ENCODE measurements at places on chromosomes 12 and 14. TPM values are rescaled to one million over a fixed set of nuclear protein-coding genes. Genes with fewer than 3 reads are reported as not detected.
A peak's percentile ranks its signal among the peaks of the same experiment; 100 is the strongest.

Gene PRIMA1
- polyA plus RNA-seq, result not detected

Gene PRICKLE1
- polyA plus RNA-seq, result not detected

Gene LYZ
- polyA plus RNA-seq, result 5.7 TPM

Gene TPH2
- not detected for polyA plus RNA-seq

GRCh38 chr12:19945559-19946435 lies 422.5 kb upstream of the PDE3A start:
- H3K36me3 ChIP-seq, result no peaks in the 10 kb centered on the region
- H3K4me1 ChIP-seq, result no peaks in the 10 kb centered on the region
- no peak for DNase-seq
- H3K27me3 ChIP-seq, result no peaks in the 10 kb centered on the region

DNA sequence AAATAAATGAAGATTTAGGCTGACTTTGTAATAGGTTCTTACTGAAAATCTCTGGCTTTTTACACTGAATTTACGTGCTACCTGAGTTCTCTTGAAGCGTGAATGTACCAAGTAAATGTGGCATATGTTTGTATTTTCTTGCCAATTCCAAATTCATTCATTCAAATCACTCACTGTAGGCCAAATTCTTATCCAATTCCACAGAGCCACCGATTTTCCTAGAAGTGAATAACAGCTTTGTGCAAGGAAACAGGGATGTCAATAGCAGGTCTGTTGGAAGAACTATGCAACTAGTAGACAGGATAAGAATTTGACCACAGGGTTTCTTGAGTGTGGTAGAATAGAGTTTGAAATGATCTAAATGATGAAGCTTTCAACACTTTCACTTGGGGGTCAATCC lies 86.8 kb downstream of the SOX5 start:
- no peaks in the 10 kb centered on the region for H3K27me3 ChIP-seq
- no peaks in the 10 kb centered on the region for H3K4me1 ChIP-seq
- no peak for DNase-seq
- H3K36me3 ChIP-seq, result no peaks in the 10 kb centered on the region
- H3K27ac ChIP-seq, result no peak overlapping the region

DNA sequence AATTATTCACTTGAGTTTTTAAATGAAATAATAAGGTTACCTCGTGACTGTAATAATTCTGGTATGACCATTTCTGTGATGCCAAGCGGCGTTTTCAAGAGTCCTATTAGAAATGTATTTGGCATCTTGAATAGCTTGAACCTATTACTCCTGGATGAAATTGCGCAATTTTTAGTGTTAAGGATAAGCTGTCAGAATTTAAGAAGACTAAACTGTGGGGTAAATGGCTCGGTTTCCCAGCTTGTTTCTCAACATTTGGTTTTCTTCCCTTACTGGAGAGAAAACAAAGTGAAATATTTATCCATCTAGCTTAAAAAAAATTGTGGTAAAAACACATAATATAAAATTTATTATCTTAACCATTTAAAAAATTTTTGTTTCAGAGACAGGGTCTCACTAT lies 26.8 kb downstream of the PCNX1 start:
- no peak for DNase-seq
- no peak overlapping the region for H3K4me3 ChIP-seq
- H3K27me3 ChIP-seq, result no peaks in the 10 kb centered on the region
- peaks cover 34% of the 10 kb centered on the region for H3K4me1 ChIP-seq
- H3K27ac ChIP-seq, result peak overlapping the region; percentile 34

DNA sequence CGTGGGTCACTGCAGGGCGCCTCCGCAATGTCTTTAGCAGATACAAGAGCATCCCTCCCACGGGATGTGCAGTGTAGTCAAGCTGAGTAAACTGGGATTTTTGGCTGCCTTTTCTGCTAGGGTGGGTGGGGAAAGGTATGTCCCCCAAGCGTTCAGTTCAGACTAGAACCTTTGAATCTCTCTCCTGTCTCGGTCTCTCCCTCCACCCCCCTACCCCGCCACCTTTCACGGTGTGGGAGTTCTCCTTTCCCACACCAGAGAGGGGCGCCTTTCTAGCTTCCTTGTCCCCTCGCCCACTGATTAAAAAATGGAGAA lies 525 bp upstream of the FAR2 start:
- no peaks in the 10 kb centered on the region for H3K27me3 ChIP-seq
- H3K4me3 ChIP-seq, result peak overlapping the region; percentile 88
- no peak for DNase-seq
- H3K27ac ChIP-seq, result peak overlapping the region; percentile 37
- no peaks in the 10 kb centered on the region for H3K36me3 ChIP-seq

GRCh38 chr12:54598970-54599369 lies 10.5 kb upstream of the PPP1R1A start:
- no peak overlapping the region for H3K27ac ChIP-seq
- H3K27me3 ChIP-seq, result no peaks in the 10 kb centered on the region
- H3K36me3 ChIP-seq, result no peaks in the 10 kb centered on the region
- DNase-seq, result no peak

DNA sequence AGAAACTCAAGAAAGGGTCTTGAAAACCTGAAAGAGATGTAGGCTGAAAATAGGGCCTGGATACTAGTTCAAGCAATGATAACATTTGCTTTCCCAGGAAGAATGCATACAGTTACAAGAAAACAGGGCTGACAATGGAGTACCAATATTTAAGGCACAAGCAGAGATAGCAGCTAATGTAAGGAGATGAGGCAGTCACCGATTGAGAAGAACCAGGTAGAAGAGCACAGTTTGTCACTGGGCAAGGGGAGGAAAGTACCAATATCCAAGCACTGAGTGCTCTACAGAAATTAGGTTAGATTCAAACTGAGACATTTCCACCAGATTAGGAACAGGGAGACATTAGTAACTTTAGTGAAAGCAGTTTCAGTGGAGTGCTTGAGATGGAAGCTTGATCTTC lies 19.9 kb downstream of the RPS6KA5 start:
- H3K27me3 ChIP-seq, result no peaks in the 10 kb centered on the region
- DNase-seq, result no peak
- no peak overlapping the region for H3K4me3 ChIP-seq
- H3K27ac ChIP-seq, result no peak overlapping the region
- no peaks in the 10 kb centered on the region for H3K4me1 ChIP-seq

GRCh38 chr12:94973221-94973620 lies 30.3 kb downstream of the NDUFA12 start:
- no peak overlapping the region for H3K27ac ChIP-seq
- H3K36me3 ChIP-seq, result peaks cover 25% of the 10 kb centered on the region
- no peak for DNase-seq
- H3K4me3 ChIP-seq, result no peak overlapping the region

GRCh38 chr12:3996322-3996721 lies 123.1 kb upstream of the PARP11 start:
- no peaks in the 10 kb centered on the region for H3K36me3 ChIP-seq
- H3K4me1 ChIP-seq, result peaks cover 11% of the 10 kb centered on the region
- DNase-seq, result no peak
- H3K27ac ChIP-seq, result no peak overlapping the region

DNA sequence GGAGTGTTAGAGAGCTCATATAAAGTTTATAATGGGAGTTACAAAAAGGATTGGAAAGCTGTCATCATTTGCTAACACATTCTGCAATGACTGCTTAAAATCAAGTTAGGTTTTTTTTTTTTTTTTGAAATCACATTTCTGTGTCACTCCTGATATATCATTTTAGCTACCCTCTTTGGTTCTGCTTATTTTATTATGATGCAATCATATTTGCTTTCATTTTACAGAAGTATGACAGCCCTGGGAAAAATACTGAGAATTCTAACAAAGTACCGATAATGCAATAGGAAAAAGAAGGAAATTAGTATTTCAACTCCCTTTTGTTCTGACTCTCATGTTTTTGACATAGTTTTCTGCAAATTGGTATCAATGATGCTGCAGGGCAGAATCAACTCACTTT lies 71.6 kb upstream of the MDGA2 start:
- no peaks in the 10 kb centered on the region for H3K36me3 ChIP-seq
- DNase-seq, result no peak
- H3K27me3 ChIP-seq, result no peaks in the 10 kb centered on the region
- no peaks in the 10 kb centered on the region for H3K4me1 ChIP-seq

DNA sequence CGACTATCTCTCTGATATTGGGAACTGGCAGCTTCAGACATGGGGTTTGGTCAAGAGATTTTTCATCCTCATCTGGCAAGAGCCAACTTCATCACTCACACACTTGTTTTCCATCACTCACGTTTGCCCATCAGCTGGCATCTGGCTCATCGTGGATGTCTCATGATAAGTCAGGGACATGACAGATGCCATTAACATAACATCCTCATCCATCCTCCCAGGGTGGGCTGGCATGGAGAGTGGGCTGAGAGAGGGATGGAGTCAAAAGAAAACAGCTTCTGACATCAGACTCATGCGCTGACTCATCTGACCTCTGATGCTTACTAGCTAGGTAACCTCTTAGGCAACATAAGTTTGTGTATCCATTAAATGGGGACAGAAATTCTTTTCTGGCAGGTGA lies 1.8 kb upstream of the VSX2 start:
- H3K27me3 ChIP-seq, result peaks cover 11% of the 10 kb centered on the region
- no peaks in the 10 kb centered on the region for H3K36me3 ChIP-seq
- H3K4me3 ChIP-seq, result no peak overlapping the region

GRCh38 chr12:64395739-64396138 lies 5.2 kb upstream of the C12orf56 start:
- no peaks in the 10 kb centered on the region for H3K36me3 ChIP-seq
- no peak overlapping the region for H3K27ac ChIP-seq
- H3K4me3 ChIP-seq, result no peak overlapping the region
- H3K4me1 ChIP-seq, result no peaks in the 10 kb centered on the region
- no peak for DNase-seq
- no peaks in the 10 kb centered on the region for H3K27me3 ChIP-seq

DNA sequence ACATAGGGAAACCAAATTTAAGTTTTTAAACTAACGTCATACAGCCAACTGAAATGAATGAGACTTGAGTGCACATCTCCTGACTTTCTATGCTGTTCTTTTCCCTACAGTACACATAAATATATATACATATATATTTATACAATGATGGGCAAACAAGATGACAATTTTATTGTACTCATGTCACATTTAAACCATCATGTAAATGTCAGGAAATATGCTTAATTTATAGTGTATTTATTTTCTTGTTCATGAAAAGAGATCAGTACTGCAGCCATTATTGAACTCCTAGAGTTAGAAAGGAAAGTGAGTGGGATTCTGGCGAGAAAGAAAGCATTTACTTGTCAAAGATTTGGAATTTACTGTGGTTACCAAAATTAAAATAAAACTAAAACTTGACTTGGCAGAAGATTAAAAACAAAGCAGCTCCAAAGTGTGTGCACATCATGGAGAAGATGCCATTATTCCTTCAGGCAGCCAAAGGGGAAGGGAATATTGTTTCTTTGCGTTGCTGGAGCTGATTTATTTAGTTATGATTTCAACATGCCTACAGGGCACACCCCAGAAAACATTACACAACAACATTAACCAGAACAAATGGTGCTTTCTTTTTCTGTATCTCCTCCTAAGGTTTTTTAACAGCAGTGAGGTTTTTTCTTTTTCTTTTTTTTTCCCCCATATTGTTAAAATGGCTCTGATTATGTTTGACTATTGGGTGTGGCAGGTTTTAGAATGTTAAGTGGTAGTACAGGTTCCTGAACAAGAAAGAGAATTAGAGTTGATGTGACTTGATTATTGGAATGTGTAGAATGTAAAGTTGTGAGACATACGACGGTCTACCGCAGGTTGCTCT lies 144.6 kb downstream of the RAD51B start:
- no peak for DNase-seq
- H3K36me3 ChIP-seq, result no peaks in the 10 kb centered on the region
- no peaks in the 10 kb centered on the region for H3K27me3 ChIP-seq
- no peaks in the 10 kb centered on the region for H3K4me1 ChIP-seq

DNA sequence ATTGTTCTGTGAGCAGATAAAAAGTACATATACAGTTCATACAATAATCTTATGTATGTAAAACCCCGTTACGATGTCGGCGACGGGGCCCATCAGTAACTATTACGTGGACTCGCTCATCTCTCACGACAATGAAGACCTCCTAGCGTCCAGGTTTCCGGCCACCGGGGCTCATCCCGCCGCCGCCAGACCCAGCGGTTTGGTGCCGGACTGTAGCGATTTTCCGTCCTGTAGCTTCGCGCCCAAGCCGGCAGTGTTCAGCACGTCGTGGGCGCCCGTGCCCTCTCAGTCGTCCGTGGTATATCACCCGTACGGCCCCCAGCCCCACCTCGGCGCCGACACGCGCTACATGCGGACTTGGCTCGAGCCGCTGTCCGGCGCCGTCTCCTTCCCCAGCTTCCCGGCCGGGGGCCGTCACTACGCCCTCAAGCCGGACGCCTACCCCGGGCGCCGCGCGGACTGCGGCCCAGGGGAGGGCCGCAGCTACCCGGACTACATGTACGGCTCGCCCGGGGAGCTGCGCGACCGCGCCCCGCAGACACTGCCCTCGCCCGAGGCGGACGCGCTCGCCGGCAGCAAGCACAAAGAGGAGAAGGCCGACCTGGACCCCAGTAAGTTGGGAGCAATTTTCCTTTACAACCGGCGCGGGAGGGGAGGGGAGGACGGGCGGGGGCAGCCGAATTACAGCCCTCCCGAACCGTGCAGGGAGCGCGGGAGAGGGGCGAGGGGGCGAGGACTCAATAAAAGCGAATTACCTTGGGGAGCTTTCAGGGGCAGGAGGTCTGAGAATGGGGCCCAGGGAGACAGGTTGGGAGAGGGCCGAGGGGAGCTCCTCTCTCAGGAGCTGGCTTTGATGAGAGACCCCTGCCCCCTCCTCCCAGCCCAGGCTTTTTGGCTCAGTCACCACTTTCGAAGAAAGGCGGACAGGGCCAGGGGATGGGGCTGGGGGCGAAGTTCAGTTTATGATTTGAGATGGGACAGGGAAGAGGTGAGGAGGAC lies at the start of gene HOXC9:
Gene HOXC9 (plus strand): TSS at position 46 of the 999 bp plus-strand sequence. CDS start 28 bp downstream, at position 74.
- peaks cover 27% of the 10 kb centered on the region for H3K4me1 ChIP-seq
- no peak for DNase-seq
- H3K4me3 ChIP-seq, result no peak within 1 kb of the TSS
- no peak within 1 kb of the TSS for H3K27ac ChIP-seq
